ENCODE measurements at places on chromosomes 5 and 9.

DNA sequence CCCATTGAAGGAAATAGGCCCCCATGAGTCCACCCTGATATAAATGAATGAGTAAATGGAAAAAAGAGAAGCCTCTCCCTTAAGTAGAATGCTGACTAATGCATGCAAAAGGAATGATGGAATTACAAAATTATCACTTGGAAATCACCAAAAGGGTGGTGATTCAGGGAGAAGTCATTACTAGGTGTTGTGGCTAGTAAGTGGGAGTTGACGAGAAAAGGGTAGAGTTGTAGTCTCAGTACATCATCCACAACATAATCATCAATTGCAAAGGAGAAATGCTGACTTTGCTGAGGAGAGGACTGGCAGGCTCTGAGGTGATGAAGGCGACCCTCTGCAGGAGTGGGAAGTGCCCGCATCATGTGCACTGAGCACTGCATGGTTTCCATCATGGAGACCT lies 201.5 kb upstream of the S1PR3 start:
- no peak for DNase-seq

DNA sequence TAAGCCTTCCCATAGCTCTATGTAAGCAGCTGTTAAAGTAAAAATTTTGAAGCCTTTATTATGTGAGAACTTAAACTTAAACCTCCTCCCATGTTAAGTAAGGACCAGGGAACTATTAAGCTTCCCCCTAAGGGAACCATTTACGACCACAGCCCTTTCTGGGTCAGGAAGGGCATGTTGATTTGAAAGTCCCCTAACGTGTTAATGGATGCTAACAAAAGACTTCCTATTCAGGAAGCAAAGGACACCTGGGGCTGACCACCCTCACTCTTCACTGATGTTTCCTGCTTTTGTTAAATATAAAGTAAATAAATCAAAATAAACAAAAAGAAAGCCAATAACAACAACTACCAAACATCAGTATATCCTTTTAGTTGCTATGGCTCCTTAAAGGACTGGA lies 170.6 kb upstream of the RFX3 start:
- DNase-seq = no peak

GRCh38 chr5:16675806-16676205 lies 59.0 kb upstream of the RETREG1 start:
- DNase-seq = no peak

DNA sequence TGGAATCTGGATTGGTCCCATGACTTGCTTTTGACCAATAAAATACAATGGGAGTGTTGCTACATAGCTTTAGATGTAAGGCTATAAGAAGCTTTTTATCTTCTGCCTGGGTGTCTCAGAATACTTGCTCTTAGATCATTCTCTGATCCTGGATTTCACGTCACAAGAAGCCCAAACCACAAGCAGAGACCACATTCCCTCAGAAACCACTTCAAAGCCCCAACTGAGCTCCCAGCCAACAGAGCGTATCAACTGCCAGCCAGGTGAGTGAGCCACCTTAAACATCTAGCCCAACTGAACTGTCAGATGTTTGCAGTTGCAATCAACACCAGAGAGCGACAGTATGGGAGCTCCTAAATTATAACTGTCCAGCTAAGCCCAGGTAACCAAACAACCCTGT lies 687.1 kb downstream of the TLE1 start:
- DNase-seq = no peak

DNA sequence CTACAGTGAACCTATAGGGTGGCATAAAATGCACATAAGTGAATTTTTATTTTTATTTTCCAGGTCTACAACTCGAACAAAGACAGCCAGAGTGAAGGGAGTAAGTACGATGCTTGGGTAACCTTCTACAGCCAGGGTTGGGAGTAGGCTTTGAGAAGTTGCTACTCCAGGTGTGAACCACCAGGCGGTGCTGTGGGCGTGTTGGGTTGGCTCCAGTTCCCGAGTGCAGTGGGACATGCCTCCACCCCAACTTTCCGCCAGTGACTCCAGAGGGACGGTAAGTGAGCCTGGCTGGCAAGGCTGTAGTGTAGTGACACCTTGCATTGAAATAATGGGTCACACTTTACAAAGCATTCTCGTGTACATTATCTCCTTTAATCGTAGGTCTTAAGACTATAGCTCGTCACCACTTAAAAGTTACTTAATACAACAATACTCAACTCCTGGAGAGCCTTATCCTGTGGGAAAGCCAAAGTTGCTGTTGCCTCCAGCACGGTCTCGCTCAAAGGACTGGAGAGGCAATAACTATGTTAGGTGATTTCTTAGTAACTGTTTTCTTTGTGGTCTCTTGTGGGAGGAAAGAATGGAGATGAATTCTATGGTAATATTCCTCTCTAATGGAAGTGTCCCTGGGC lies 244.0 kb downstream of the ARHGAP26 start:
- DNase-seq = no peak
